GM04504 (cell line): ENCODE measurements at places on chromosomes 6 and 20.
A peak's percentile ranks its signal among the peaks of the same experiment; 100 is the strongest.

- DNase-seq, result peak; percentile 23
Measured at GRCh38 chr6:90135667-90136066, 161.0 kb downstream of the BACH2 start.

GRCh38 chr20:8388141-8388540 lies 256.1 kb downstream of the PLCB1 start:
- DNase-seq, result peak; percentile 71

DNA sequence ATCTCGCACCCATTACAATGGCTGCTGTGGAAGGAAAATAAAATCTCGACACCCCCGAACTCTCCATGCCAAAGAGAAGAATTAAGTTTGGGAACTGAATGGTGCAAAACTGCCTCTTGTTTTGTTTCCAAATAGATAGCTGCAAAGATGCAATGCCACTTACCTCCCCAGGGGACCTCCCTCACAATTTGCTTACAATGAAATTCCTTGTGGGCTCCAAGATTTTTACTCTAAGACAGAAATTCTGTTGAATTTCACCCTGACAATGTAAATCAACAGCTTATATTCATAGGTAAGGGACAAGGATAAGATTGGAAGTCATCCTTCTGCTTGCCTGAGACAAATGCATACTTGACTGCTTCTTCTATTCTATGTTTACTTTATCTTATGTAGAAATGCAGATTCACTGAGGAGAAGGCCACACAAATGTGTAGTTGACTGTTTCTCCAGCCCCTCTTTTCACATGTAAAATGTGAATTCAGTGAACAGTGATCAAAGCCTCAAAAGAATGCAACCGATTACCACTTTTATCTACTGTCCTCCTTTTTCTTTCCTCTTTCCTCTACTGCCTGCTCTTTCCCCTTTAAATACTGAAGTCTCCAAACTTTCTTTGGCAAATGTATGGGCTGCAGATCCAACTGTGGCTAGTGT lies 36.6 kb downstream of the ADGRF4 start:
- DNase-seq, result no peak

DNA sequence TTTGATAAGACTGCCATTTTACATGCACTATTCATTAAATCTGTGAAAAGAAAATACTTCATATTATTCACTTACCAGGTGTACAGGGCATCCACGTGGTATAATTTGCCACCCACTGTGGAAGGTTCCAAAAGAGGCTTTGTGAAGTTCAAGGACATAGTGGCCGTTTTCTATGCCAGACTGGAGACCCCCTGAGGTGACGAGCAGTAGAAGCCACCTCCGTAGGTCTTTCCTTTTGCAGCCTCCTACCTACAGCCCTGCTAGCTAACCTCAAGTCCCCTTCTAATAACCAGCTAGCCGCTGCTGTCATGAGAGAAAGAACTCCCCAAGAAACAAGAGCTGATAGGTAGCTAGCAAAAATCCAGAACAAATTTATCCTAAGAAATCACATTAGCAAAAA lies 110.5 kb downstream of the ARHGAP18 start:
- no peak for DNase-seq

- DNase-seq, result no peak
Measured at GRCh38 chr20:46995561-46996142, 101.0 kb downstream of the EYA2 start.

GRCh38 chr6:56538851-56539250 lies 103.8 kb downstream of the DST start:
- DNase-seq, result no peak

- no peak for DNase-seq
Measured at GRCh38 chr20:31484001-31484400, 8.9 kb downstream of the REM1 start.

DNA sequence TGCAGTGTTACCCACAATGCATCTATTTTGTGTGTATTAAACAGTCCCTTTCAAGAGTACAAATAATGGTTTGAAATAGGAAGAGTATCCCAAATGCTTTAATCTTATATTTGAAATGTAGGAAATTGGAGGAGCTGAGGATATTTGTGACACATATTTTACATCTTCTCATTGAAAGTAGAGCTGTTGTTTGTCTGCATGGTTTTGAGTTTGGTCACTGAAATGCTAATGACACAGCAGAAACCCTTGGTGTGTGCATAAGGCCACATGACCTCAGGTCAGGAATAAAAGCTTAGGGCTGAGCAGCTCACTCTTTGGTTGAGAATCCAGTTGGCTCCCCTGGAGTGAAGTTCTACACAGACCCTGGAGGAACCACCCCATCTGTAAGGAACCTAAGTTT lies 49.8 kb downstream of the TPD52L1 start:
- DNase-seq, result no peak

- DNase-seq, result no peak
Measured at GRCh38 chr20:31914170-31914569, 37.7 kb downstream of the PDRG1 start.

DNA sequence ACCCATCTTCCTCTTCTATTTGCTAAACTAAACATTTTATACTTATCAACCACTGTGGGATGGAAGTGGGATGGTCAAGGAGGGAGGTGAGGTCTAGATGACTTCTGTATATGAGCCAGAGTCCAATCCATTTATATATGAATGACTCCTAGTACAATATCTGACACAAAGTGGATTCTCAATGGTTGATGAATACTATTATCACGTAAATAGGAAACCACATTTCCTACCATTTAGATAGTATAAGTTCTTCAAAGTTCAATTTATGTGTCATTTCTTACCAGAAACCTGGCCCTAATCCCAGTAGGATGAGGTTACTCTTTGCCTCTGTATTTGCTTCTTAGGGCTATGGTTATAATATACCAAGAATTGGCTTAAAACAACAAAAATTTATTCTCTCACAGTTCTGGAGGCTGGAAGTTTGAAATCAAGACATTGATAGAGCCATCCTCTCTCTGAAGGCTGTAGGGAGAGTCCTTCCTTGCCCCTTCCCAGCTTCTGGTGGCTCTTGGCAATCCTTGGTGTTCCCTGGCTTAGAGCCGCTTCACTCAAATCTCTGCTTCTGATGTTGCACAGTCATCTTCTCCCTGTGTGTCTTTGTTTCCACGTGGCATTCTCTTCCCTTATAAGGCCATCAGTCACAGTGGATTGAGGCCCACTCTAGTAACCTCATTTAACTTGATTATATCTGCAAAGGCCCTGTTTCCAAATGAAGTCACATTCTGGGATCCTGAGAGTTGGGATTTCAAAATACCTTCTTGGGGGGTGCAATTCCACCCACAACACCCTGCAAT lies 41.0 kb upstream of the RAB23 start:
- DNase-seq, result peak; percentile 83

DNA sequence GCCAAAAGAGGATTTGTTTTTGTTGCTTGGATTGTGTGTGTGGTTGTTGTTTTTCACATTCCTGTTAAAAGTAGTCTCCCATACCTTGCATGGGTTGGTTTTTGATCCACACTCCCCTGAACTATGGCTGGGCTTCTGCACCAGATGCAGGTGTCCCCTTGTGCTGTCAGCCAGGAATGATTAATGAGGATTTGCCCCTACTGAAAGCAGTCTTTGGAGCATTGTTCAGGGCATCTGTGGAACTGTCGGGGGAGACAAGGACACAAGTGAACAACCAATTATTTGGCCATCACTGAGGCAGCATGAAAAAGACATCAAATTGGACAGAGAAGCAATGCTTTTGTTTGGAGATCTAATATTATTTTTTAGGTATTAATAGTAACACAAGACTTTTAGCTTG lies 373.2 kb upstream of the MMS22L start:
- no peak for DNase-seq

GRCh38 chr6:130913120-130913519 lies 85.9 kb downstream of the SMLR1 start:
- no peak for DNase-seq

GRCh38 chr6:169745405-169745804 lies 6.0 kb downstream of the DYNLT2 start:
- no peak for DNase-seq

DNA sequence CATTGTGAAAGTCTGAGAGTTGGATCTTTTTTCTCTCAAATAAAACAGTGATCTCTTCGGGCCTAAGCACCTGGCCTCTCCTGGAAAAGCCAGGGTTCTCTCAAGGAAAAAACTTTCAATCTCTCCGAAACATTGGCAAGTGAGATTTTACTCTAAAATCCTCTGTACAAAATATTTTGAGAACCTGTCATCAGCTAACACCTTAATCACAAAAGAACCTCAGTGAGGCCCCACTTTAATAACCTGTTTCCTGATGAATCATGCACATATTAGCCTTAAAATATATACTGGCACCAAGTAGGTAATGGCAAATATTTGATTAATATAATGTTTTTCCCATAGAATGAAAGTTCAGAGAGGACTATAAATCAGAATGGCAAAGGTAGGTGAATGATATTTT lies 177.9 kb downstream of the FRK start:
- no peak for DNase-seq

GRCh38 chr20:19397666-19398065 lies 185.2 kb downstream of the SLC24A3 start:
- DNase-seq, result no peak

DNA sequence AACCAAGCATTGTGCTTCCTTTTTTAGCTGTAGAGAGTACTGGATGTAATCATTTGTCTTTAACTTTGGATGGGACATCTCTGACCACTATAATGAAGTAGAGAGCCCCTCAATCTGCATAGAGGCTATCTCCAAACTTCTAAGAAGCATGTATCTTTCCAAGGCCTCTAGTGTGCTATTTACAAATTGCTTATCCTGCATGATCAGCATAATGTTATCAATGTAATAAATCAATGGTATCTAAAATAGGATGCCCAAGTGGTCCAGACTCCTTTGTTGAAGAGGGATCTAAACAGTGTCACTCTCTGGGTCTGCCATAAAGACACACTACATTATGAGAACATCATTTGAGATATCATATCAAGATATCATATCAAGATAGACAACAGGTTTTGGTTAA lies 6.7 kb downstream of the TAAR9 start:
- DNase-seq, result no peak

DNA sequence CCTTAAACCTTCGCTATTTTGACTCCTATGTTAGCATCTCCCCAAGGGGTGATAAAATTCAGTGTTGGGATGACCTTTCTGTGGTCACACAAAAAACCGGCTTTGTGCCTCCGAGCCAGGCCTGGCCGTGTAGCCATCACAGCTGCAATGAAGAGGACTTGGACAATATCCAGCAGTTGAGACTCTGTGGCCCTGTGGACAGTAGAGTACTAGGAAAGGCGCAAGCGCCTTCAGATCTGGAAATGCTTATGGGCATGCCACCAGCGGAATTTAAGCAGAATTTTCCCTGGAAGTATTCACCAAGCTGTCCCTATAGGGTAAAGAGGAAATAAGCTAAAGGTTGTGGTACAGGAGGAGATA lies 63.3 kb upstream of the SLC2A12 start:
- no peak for DNase-seq

GRCh38 chr6:43725643-43726580 lies 38.3 kb upstream of the MRPS18A start:
- DNase-seq, result no peak

DNA sequence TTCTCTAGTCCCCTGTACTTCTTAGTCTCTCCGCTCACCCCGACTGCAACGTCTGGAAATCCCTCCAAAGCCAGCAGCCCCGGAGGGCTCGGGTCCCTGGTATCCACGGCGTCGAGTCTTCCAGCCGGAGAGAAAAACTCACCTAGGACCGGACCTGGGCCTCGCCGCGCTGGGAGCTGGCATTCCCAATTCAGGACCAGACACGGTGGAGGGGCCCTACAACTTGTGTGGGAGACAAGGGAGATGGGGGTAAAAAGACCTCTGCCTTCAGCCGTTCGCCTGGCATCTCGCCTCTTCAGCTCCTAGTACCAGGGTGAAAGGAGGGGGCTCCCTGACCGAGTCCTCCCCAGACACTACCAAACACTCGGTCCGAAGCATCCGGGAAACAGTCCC lies 64.3 kb downstream of the GPX5 start:
- no peak for DNase-seq

- DNase-seq, result no peak
Measured at GRCh38 chr6:170471491-170471890, 81.6 kb downstream of the PSMB1 start.

- DNase-seq, result no peak
Measured at GRCh38 chr6:100988391-100988984, 107.4 kb upstream of the ASCC3 start.

DNA sequence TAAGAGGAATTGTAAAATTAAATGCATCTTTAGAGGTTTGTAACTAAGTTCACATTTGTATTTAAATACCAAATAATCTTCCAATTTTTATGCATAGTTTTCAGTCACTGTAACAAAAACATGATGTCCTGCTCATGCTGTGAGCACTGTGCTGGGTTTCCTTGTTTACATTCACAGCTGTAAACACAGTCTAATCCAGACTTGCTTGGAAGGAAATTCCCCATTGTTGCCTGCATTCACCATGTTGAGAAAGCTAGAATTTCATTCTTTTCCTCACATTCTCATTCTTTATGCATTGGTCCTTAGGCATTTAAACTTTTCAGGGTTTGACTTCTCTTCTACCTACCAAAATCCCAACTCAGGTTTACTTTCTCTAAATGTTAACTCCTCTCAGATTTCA lies 242.0 kb upstream of the TBX18 start:
- no peak for DNase-seq

- no peak for DNase-seq
Measured at GRCh38 chr6:232982-233640, 59.2 kb upstream of the DUSP22 start.

GRCh38 chr20:50026746-50027575 lies 44.2 kb downstream of the SNAI1 start:
- no peak for DNase-seq

DNA sequence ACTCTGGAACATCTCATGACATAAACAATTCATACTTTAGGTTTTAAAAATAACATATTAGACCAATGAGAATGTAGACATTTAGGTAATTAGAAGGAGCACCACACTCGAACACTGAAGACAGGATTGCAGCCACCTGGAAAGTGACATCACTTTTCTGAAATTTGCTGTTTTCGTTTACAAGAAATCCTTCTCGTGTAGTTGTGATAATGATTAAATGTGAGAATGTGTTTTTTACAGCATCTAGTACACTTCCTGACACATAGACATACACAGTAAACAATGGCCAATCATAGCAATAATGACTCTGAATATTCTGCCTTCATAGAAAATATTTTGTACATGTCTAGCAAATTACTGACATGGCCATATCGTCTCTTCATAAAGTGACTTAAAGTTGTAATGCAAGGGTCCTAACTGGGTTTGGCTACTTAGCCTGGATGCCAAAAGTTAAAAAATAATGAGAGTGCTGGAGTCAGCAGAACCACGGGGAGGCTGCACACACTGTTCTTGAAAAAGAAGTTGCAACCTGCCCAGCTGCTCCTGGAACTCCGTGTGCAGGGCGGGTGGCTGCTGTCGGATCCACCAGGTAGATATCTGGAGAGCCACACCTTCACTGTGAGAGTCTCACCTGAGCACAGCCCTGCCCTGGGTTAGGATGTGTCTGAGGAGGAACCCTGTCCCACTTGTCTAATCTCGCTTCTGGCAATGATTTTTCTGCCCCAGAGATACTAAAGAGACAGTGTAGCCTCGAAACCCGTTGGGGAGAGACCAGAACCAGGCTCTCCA lies 212.9 kb downstream of the QKI start:
- no peak for DNase-seq

DNA sequence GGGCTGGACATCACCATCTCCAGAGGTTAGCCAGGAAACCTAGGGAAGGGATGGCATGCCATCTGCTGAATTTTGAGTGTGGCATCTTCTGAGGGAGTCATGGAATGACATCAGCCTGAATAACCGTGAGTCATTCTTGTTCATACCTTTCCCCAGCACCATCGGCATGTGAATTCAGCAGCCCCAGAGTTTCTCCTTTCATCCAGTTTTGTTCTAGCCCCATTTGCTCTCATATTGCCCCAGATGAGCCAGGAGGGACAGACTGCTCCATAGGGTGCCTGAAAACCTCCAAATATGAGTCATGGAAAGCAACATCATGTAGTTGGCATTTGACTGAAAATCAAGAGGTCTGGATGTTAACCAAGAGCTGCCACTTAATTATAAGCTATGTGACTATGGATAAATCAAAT lies 219.2 kb upstream of the SGK1 start:
- DNase-seq, result peak; percentile 78
